ENCODE measurements at places on chromosomes 2 and 18. TPM values are rescaled to one million over a fixed set of nuclear protein-coding genes. Genes with fewer than 3 reads are reported as not detected.

GRCh38 chr2:141498561-141498960 is 632.3 kb downstream of the LRP1B start:
- H3K27ac ChIP-seq: no peak overlapping the region
- H3K4me1 ChIP-seq: no peaks in the 10 kb centered on the region
- no peaks in the 10 kb centered on the region for H3K27me3 ChIP-seq

- no peaks in the 10 kb centered on the region for H3K27me3 ChIP-seq
- no peak overlapping the region for H3K4me3 ChIP-seq
- no peaks in the 10 kb centered on the region for H3K4me1 ChIP-seq
- no peak for DNase-seq
Observed at GRCh38 chr18:37872562-37872961, 307.0 kb upstream of the CELF4 start.

DNA sequence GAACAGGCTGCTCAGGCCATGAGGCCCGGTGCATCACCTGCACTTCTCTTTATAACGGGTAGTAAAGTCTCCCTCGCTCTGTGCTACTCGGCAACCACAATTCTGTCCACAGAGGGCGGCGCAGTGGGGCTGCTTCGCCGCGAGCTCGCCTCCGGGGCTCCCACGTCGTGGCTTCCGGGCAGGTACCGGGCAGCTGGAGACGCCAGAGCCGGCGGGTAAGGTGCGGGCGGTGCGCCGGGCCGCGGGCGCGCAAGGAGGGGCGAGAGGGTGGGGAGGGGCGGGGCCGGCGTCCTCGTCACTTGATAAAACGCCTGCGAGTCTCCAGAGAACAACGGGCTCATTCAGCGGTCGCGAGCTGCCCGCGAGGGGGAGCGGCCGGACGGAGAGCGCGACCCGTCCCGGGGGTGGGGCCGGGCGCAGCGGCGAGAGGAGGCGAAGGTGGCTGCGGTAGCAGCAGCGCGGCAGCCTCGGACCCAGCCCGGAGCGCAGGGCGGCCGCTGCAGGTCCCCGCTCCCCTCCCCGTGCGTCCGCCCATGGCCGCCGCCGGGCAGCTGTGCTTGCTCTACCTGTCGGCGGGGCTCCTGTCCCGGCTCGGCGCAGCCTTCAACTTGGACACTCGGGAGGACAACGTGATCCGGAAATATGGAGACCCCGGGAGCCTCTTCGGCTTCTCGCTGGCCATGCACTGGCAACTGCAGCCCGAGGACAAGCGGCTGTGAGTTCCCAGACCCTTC is at the start of gene ITGA6:
TSS of gene ITGA6 (plus strand) at position 331 of the 734 bp plus-strand sequence.
- DNase-seq: peak; percentile 91
- H3K4me3 ChIP-seq: peak within 1 kb of the TSS; percentile 66
- peak within 1 kb of the TSS; percentile 94 for H3K27ac ChIP-seq
- H3K36me3 ChIP-seq: no peaks in the 10 kb centered on the region
- H3K27me3 ChIP-seq: peaks cover 8% of the 10 kb centered on the region

GRCh38 chr2:137826373-137827372 is 137.6 kb upstream of the HNMT start:
- no peak overlapping the region for H3K4me3 ChIP-seq
- H3K27me3 ChIP-seq: no peaks in the 10 kb centered on the region
- DNase-seq: no peak
- H3K4me1 ChIP-seq: no peaks in the 10 kb centered on the region

- H3K4me3 ChIP-seq: no peak overlapping the region
- peak; percentile 9 for DNase-seq
- H3K27me3 ChIP-seq: no peaks in the 10 kb centered on the region
- no peaks in the 10 kb centered on the region for H3K36me3 ChIP-seq
- no peaks in the 10 kb centered on the region for H3K4me1 ChIP-seq
- H3K27ac ChIP-seq: no peak overlapping the region
Observed at GRCh38 chr2:141015341-141016047, 1115.3 kb downstream of the LRP1B start.

DNA sequence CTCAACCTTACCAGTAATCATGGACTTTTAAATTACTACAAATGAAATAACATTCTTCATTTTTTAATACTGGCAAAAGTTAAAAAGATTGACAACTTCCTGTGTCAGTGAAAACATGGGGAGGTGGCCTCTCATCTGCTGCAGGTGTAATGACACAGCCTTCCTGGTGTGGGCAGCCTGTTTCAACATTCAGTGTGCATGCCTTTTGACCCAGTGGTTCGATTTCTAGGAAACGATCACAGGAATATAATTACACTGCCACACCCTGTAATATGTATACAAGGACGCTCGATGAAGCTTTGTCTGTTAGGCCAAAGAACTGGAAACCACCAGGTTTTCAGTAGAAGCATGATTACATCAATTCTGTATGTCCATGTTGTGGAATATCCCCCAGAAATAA is 68.7 kb downstream of the MTHFD2 start:
- no peaks in the 10 kb centered on the region for H3K4me1 ChIP-seq
- no peaks in the 10 kb centered on the region for H3K27me3 ChIP-seq
- no peak overlapping the region for H3K4me3 ChIP-seq
- no peaks in the 10 kb centered on the region for H3K36me3 ChIP-seq
- H3K27ac ChIP-seq: no peak overlapping the region

DNA sequence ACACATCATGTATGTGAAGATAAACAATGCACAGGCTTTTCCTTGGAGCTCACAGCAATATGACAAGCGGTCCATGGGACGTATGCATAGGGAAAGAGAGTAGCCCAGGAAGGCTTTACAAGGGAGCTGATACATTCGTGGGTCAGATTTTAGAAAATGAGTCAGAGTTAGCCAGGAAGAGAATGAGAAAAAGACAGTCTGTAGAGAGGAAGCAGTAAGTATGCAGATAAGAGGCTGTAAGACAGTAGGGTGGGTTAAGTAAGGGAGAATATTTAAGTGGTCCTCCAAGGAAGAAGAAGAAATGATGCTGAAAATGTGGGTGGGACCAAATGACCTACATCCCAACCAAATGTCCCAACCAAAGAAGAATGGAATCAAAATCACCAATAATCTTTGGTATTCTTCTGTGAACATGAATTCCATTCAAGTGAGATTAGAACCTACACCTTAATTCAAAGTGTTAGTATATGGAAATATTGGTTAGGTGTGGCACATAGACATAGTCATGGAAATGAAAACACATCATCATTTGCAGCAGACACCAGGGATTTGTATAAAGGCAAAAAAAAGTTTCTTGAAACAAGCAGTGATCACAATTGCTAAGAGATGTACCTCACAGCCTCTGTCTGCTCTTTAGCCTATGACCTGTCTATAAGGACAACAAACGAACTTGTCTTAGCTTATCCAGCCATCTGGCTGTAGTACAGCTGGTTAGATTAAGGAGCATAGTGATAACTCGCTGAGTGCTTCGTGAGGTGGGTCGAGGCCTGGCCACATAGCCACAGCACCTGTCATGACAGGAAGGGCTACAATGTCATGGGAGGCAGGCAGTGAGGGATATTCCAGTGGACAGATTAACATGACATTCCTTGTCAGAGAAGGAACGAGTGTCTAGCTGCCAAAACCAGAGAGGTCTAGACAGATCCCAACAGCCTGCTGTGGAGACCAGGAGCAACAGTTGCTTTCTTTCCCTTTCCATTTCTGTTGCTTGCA is 133.6 kb downstream of the ALK start:
- no peaks in the 10 kb centered on the region for H3K27me3 ChIP-seq
- no peaks in the 10 kb centered on the region for H3K36me3 ChIP-seq
- DNase-seq: no peak
- H3K4me1 ChIP-seq: no peaks in the 10 kb centered on the region

DNA sequence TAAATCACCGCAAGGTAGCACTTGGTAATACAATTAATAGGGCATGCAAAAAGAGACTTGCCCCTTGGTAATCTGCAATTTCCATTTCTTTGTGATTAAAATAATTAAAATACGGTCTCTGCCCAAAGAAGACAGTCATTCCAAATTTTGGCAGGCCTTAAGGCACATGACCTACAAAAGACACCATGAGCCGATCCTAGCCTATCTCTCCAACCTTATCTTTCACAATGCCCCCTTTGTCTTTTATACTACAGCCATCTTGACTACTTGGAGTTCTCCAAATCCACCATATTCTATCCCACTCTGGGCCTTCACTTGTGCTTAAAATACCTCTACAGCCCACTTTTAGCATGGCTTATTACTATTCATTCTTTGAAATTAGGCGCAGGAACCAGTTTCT is 23.3 kb downstream of the CFAP210 start:
- no peaks in the 10 kb centered on the region for H3K36me3 ChIP-seq
- no peak overlapping the region for H3K4me3 ChIP-seq
- H3K27ac ChIP-seq: no peak overlapping the region
- H3K4me1 ChIP-seq: peaks cover 11% of the 10 kb centered on the region

DNA sequence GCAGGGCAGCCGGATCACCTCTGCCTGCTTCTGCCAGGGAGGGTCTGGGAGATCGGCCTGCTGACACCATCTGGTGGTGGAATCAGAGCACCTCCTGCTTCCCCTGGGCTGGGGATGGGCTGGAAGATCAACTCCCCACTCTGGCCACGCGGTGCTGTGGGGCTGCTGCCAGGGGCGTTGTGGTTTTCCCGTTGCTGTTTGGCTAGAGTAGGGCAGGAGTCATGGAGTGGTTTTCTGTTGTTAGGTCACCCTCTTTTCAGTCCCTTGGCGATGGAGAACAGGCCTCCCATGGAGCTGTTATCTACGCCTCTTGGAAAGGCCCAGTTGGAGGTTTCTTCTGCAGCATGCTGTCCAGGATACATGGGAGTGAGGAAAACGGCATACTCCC is 15.2 kb downstream of the BCL2L11 start:
- no peaks in the 10 kb centered on the region for H3K27me3 ChIP-seq
- H3K4me1 ChIP-seq: peaks cover 34% of the 10 kb centered on the region
- no peak overlapping the region for H3K4me3 ChIP-seq
- no peak overlapping the region for H3K27ac ChIP-seq
- H3K36me3 ChIP-seq: peaks cover 26% of the 10 kb centered on the region
- peak; percentile 28 for DNase-seq

DNA sequence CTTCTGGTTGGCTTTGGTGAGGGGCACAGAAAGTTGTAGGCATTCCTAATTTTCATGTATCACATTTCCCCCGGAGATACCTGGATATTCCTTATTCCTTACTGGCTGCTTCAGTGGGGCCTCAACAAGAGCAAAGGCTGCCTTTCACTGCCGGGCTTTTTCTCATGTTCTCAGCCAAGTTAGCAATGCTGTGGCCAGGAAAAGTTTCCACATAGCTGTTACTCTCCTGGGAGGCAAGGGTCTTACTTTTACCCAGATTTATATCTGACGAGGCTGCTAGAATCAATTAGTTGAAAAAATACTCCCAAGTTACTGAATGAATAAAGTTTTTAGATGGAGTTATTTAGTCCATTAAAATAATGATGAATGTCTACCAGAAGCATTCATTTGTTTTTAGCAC is 230.5 kb downstream of the ZNF407 start:
- no peak overlapping the region for H3K27ac ChIP-seq
- no peaks in the 10 kb centered on the region for H3K4me1 ChIP-seq
- H3K4me3 ChIP-seq: no peak overlapping the region
- no peaks in the 10 kb centered on the region for H3K27me3 ChIP-seq

DNA sequence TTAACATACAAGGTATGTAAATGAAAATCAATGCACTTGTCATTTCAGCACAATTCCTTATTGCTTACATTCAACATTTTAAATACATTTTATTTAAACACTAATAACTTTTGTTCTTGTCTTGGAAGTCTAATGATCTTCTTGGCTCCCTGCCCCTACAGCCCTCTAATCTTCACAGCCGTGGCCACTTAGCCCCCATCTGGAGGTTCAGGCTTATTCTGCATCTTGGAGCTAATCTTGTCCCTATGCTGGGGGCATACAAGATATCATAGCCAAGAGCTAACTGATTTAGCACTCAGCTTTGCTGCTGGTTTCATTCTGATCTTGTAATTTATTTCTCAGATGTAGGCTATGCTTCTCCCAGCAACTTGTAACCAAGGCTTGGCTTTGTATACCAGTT is 140.8 kb downstream of the TMEFF2 start:
- no peaks in the 10 kb centered on the region for H3K27me3 ChIP-seq
- H3K36me3 ChIP-seq: no peaks in the 10 kb centered on the region
- H3K27ac ChIP-seq: no peak overlapping the region
- no peaks in the 10 kb centered on the region for H3K4me1 ChIP-seq

GRCh38 chr18:56166914-56167313 is 471.5 kb downstream of the TXNL1 start:
- H3K36me3 ChIP-seq: no peaks in the 10 kb centered on the region
- no peaks in the 10 kb centered on the region for H3K27me3 ChIP-seq
- DNase-seq: no peak
- H3K4me1 ChIP-seq: peaks cover 44% of the 10 kb centered on the region
- H3K27ac ChIP-seq: peak overlapping the region; percentile 81
- no peak overlapping the region for H3K4me3 ChIP-seq

GRCh38 chr18:13026583-13027270 is 35.6 kb downstream of the CEP192 start:
- no peak overlapping the region for H3K4me3 ChIP-seq
- DNase-seq: no peak
- H3K27ac ChIP-seq: no peak overlapping the region
- peaks cover 84% of the 10 kb centered on the region for H3K36me3 ChIP-seq

GRCh38 chr2:70785137-70785911 is 5.1 kb downstream of the FIGLA start:
- no peaks in the 10 kb centered on the region for H3K36me3 ChIP-seq
- no peak overlapping the region for H3K4me3 ChIP-seq
- no peak overlapping the region for H3K27ac ChIP-seq
- peaks cover 9% of the 10 kb centered on the region for H3K4me1 ChIP-seq
- no peak for DNase-seq

- no peaks in the 10 kb centered on the region for H3K36me3 ChIP-seq
- peak; percentile 58 for DNase-seq
- peak overlapping the region; percentile 53 for H3K27ac ChIP-seq
Observed at GRCh38 chr2:8477552-8478470, 204.0 kb upstream of the ID2 start.

DNA sequence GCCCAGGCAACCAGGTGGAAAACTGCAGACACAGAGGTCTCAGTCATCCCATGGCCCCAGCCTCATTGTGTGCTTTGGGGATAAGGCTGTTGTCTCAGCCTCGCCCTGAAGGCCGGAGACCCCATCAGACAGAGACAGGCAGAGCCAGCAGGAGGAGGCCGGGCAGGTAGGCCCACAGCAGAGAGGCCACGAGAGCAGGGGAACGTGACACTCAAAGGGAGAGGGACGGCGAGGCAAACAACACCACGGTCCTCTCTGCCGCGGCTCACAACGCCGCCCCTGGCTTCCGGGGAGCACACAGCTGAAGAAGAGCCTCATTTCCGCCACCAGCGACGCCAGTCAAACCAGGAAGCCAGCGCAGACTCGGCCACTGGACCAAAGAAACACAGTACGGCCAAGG is 103.3 kb downstream of the ZNF516 start:
- H3K27ac ChIP-seq: peak overlapping the region; percentile 6
- no peaks in the 10 kb centered on the region for H3K36me3 ChIP-seq
- peaks cover 51% of the 10 kb centered on the region for H3K4me1 ChIP-seq
- H3K27me3 ChIP-seq: no peaks in the 10 kb centered on the region
- H3K4me3 ChIP-seq: no peak overlapping the region

TGFA gene
- total RNA-seq: 14.2 TPM

SLC38A11 gene
- 1.3 TPM for total RNA-seq

CTAGE1 gene
- not detected for total RNA-seq

DSG2 gene
- total RNA-seq: 18.1 TPM

SLC5A7 gene
- not detected for total RNA-seq

NDUFV2 gene
- total RNA-seq: 241 TPM

RGPD4 gene
- not detected for total RNA-seq

SCN7A gene
- 148 TPM for total RNA-seq

All from stomach (tissue), 19 donors.